ENCODE measurements at places on chromosomes 1 and 21. TPM values are rescaled to one million over a fixed set of nuclear protein-coding genes. Genes with fewer than 3 reads are reported as not detected.

Gene TMEM54
- total RNA-seq, result 101 TPM

Gene FNBP1L
- 39.2 TPM for total RNA-seq

Gene RIPK4
- 50.1 TPM for total RNA-seq

Gene SPRR4
- total RNA-seq, result not detected

Gene PLA2G2A
- not detected for total RNA-seq

Gene GJA5
- 255 TPM for total RNA-seq

Gene ZYG11A
- total RNA-seq, result 0.16 TPM
